Stimulated activated CD8-positive, alpha-beta memory T cell treated with anti-CD3 and anti-CD28 coated beads, Interleukin-4, amount 100 ng/mL, for 1 hour (primary cell): ENCODE measurements at places on chromosomes 12 and 14.

DNA sequence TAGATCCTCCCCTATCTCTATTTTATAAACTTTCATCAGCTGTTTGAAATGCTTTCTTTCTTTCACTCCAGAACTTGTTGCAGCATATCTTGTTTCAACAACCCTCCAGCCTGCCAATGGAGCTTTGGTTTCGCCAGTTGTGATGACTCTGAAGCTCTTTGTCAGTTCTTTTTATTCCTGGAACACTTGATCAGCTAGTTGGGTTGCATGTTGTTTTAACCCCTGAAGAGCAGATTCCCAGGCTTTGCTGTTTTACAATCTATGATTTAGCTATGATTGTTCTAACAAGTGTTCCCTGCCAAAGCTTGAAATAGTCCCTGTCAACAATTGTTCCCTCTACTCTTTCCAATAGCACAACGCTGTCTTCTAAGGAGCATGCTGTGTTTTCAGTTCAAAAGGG lies 50.6 kb upstream of the FUT8 start:
- DNase-seq, result no peak

DNA sequence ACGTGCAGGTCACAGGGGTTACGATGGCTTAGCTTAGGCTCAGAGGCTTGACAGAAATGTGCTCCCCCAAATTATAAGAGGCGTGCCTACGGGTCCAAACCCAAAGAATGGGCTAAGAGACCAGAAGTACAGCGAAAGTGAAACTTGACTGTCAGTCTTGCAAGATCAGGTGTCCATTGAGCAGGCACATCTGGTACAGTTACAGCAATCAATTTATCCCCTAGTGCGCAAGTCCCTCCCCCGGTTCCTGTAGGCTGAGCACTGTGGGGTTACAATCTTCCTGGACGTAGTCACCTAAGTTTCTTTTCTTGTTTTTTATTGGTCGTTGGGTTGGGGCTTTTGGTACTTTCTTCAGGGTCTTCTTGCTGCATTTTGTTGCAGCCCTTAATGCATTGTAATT lies 134.2 kb downstream of the UNC79 start:
- DNase-seq, result no peak

DNA sequence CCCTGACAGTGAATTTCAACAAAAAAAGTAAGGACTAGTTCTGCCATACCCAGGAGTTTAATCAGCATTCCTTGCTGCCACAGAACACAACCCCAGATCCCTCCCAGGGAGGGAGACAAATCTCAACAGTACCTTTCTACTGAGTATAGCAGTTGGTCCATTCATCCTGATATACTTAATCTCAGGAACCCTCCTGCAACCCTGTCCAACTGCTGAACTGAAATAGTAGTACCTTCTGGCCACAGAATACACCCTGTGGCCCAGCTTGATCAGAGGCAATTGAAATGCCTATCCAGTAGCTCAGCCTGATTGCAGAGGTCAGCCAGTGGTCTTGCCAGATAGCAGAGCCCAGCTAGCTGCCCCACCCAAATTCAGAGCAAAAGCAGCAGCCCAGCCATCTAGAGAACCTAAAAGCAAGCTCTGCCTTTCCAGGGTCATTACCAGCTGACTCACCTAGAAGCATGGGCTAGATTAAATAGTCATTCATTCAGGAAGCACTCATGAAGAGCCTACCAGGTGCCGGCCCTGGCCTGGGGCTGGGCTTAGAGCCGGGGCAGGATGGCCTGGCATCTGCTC lies 40.0 kb upstream of the RHOJ start:
- DNase-seq, result no peak

DNA sequence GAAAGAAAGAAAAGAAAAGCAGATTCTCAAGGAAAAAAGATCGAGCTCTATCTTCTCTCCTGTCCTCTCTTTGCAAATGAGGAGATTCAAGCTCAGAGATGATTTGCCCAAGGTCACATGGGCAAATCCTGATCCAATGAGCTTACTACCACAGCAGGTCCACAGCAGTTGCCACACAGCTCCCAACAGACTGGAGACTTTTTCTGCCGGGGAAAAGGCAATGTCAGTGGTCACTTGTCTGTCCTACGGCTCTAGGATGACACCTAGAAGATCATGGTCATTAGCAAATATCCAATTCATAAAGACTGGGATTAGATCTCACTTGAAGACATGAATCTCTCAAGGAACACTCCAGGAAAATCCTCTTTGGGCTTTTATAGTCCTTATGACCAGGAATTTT lies 58.8 kb downstream of the TTC7B start:
- no peak for DNase-seq

GRCh38 chr14:55707365-55707804 lies 127.4 kb downstream of the KTN1 start:
- no peak for DNase-seq

DNA sequence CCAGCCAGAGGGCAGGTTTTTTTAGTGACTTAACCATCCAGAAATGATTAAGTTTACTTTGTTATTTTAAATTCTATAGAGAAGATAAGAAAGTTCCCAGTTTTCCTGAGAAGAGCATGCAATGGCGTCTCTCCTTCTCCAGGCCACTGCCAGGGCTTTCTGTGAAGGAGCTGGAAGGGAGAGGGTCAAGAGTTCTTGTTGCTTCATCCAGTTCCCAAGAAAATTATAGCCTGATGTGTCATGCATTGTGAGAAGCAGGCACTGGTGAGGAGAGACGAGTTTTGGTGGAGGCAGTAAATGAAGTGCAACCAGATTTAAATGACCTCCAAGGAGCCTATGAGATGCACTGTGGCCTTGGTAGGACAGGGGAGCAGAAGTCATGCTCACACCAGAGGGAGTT lies 14.2 kb downstream of the ELK3 start:
- no peak for DNase-seq
